MV-4-11 (cell line): ENCODE measurements at places on chromosomes 12 and 14.

DNA sequence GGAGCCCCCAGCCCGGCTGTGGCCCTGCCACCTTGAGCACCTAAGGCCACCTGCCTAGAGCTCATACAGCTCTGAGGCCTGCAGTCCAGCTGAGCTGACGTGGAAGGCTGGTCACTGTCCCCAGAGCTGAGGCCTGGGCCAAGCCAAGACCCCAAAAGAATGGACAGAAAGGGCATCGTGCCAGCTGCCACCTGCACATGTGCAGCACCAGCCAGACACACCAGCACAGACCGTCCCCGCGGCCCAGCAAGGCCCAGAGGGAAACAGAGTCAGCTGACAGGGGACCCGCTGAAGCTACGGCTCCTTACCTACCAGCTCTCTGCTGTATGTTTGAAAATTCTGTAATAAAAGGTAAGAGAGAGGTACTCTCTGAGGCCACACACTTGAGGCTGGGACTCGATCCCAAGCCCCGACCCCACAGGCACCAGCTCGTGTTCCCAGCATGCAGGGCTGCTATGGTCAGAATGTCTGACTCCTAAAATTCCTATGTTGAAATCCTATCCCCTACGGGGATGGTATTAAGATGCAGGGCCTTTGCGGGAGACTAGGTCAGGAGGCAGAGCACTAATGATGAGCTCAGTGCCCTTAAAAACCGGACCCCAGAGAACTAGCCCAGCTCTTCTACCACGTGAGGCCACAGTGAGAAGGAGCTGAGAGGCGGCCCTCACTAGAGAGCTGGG lies 25.4 kb downstream of the BRF1 start:
- DNase-seq = no peak

GRCh38 chr12:24177889-24178288 lies 228.4 kb upstream of the SOX5 start:
- peak; percentile 14 for DNase-seq

- DNase-seq = no peak
Measured at GRCh38 chr14:62645649-62646048, 399.6 kb downstream of the KCNH5 start.

- no peak for DNase-seq
Measured at GRCh38 chr12:129830796-129831195, 73.0 kb downstream of the TMEM132D start.

DNA sequence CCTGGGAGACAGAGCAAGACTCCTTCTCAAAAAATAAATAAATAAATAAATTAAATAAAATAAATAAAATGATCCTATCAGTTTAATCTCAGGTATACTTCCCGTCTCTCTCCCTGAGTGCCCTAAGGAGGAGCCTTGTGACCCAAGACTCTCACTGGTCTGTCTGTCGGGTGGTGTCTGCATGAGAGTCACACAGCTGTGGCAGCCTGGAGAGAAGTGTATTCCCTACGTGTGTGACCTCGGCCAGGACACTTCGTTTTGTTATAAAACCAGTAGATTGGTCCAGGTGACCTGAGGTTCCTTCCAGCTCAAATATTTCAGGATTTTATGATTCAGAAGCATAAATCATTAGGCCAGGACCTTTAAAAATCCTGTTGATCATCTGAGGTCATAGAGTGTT lies 4.8 kb downstream of the SYNE3 start:
- DNase-seq = no peak

DNA sequence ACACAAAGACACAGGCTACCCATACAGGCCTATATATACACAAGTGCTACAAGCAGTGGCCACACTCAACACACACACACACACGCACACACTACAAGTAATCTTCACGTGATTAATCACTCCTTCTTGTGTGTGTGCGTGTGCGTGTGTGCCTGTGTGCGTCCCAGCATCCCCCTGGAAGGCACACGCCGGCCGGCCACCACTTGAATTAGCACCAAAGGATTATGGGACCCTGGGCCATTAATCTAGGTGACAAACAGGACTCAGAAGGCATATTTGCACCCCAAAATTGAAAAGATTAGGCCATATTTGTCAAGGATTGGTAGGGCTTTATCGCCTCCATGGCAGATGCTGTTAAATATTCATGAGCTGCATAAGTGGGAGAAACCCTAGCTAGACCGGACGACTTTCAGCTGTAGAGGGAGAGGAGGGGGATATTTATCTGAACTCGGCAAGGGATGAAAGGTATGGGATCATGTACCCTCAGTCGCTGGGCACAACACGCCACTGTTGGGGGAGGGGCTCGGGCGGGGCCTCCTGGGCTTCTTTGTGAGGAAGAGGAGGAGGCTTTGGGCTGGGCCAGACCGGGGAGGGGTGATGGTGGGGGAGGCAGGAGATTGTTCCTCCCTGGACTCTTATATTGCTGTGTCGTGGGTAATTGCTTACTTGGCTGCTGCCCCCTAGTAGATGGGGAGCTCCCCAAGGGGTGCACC lies 89.6 kb upstream of the LHX5 start:
- DNase-seq = no peak

DNA sequence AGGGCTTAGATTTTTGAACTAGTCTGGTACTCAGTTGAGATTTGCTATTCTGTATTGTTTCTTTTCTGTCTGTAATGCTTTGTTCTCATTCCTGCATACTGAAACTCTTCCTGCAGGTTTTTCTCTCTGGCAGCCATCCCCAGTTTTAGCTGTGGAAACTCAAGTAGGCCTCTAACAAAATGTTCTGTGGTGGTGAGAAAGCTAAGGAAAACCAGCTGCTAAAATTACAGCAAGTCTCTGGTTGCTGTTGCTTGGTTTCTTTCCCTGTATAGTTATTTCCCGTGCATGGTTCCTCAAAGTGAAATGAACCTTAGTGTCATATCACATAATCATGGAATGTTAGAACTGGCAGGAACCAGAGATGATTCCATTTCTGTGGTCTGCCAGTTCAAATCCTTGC lies 442.5 kb downstream of the NRXN3 start:
- DNase-seq = no peak

DNA sequence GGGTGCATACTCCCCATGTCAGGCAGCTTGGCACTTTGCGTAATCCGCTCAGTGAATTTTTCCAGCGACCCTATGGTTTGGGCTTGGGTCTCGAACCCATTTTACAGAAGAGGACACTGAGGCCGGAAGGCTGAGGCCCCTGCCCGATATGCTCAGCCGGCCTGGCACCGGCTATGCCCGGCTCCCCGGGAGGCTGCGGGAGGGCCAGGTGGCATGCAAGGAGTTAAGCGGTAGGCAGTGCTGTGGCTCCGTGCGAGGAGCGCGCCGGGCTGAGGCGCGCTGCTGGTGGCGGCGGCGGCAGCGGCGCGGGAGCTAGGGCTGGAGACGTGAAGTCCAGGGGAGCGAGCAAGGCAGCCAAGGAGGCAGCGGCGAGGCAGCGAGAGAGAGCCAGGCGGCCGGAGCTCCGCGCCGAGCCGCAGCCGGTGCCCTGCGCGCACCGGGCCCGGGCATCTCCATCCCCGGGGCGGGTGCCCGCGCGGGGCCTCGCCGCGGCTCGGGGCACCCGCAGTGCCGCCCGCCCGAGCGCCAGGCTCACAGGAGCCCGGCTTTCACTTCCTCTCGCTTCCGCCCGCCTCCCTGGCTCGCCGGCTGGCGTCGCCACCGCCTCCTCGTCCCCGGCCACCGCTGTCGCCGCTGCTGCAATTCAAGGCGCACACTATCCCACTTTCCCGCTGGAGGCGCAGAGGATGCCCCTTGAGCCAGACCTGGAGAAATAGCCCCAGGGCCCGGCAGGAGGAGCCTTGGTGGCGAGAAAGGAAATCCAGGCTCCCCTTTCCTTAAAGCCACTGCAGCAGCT lies at the start of gene WSCD2:
WSCD2 (plus strand) TSS at position 272 of the 796 bp plus-strand sequence. CDS start 66,545 bp downstream, outside the sequence.
- peak; percentile 47 for DNase-seq

- DNase-seq = no peak
Measured at GRCh38 chr12:20482491-20483054, 114.2 kb downstream of the PDE3A start.

DNA sequence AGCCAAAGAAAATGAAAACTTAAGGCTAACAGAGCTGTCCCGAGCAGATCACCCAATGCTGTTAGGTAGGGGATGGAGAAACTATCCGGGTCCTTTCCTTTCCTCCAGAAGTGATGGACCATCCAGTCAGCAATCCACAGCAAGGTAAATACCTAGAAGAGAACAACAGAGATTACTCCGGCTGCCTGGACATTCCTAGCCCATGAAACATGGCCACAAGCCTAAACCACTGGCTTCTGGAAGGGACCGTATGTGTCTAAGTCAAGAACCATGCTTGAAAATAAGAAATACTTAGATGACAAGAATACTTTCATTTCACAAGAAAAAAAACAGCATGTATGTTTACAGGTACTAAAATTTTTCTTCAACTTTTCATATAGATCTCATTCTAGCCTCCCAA lies 152.9 kb downstream of the SLC41A2 start:
- DNase-seq = no peak

GRCh38 chr12:103623716-103624115 lies 36.6 kb downstream of the STAB2 start:
- DNase-seq = no peak

- no peak for DNase-seq
Measured at GRCh38 chr12:48773686-48774085, 15.2 kb downstream of the ADCY6 start.

- DNase-seq = no peak
Measured at GRCh38 chr12:2231011-2231595, 178.3 kb downstream of the CACNA1C start.

DNA sequence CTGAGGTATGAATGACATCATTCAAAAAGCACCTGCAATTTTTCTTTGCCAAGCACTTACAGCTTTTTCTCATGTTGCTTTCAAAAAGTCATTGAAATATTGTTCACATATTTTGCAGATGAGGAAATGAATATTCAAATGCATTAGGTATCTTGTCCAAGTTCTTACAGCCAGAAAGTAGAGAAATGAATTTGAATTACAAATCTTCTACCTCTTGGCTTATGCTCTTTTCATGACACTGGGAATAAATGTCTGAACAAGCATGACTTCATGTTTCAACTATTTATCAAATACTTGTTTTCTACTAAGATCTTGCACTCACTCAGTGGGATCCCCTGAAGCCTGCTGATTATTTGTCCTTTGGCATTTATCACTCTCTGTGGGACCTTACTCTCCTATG lies 267.2 kb upstream of the BTG1 start:
- DNase-seq = no peak

DNA sequence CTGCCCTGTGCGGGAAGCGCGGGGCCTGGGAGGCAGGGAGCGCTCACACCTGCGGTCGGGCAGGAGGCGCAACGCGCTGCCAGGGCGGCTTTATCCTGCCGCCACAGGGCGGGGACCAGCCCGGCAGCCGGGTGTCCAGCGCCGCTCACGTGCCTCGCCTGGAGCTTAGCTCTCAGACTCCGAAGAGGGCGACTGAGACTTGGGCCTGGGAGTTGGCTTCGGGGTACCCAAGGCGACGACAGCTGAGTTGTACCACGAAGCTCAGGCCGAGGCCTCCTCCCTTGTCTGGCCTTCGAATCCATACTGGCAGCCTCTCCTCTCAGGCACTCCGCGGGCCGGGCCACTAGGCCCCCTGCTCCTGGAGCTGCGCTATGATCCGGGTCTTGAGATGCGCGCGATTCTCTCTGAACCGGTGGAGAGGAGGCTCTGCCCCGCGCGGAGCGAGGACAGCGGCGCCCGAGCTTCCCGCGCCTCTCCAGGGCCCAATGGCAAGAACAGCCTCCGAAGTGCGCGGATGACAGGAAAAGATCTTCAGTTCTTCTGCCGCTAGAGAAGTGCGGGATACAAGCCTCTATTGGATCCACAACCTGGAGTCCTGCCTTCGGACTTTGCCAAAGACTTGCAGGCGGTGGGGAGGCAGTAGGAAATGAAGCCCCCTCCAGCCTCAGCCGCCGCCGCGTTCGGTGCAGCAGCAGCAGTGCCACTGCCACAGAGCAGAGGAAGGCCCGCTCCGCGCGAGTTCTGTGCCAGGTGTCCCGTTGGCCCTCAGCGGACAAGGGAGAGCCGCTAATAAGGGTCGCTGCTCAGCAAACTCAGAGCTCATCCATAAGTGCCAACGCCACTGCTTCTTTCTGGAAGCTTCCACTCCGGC lies 6.8 kb downstream of the SIX1 start:
- no peak for DNase-seq

DNA sequence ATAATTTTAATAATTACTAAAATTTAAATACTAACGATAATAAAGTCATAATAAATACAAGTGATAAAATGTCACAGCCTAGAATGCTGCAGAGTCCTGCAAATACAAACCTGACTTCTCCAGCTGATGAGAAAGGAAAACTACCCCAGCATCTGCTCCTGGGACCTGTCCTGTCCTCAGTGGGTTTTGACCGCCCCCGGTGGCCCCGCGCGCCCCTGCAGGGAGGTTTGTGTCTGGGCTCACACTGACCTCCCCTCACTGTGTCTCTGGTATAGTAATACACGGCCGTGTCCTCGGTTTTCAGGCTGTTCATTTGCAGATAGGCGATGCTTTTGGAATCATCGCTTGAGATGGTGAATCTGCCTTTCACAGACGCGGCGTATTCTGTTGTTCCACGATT lies 1139.4 kb downstream of the TMEM121 start:
- DNase-seq = no peak
